HEK293T (cell line): ENCODE measurements at places on chromosomes 16 and 17.

DNA sequence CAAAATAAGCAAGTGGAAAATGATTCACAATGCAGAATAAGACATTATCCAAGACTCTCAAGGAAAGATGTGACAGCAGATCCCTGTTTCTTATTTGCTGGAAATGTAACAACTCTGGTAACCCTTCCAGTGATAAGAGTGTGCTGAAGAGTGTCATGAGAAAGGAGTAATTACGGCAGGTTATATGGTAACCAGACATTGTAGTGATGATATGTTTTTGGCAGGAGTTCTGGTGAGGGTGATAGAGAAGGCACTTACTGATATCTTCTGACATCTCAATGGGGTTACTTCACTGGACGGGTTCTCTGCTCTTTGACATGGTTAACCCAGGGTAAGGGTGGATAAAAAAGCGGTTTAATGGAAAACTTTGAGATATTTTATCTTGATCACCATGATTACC, 1270.9 kb downstream of the CDH11 start:
- DNase-seq, result no peak

GRCh38 chr16:15517743-15518377, 83.5 kb downstream of the BMERB1 start:
- DNase-seq, result no peak

DNA sequence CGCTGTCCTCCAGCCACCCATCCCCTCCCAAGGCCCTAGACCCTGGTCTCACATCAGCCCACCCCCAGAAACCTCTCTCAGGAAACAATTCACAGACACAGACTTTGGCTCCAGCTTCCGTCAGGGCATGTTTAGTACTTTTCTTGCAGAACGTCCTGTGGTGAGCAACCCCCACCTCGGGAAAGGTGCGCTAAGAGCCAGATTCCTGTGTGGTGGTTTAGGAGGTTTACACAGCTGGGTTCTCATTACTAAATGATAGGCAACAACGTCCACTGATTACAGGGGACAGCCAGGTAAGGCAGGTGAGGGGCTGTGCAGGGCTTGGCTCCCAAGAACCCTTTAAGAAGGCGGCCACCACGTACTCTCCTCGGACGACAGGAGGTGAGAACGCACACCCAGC, 29.3 kb downstream of the KIFC3 start:
- DNase-seq, result no peak

DNA sequence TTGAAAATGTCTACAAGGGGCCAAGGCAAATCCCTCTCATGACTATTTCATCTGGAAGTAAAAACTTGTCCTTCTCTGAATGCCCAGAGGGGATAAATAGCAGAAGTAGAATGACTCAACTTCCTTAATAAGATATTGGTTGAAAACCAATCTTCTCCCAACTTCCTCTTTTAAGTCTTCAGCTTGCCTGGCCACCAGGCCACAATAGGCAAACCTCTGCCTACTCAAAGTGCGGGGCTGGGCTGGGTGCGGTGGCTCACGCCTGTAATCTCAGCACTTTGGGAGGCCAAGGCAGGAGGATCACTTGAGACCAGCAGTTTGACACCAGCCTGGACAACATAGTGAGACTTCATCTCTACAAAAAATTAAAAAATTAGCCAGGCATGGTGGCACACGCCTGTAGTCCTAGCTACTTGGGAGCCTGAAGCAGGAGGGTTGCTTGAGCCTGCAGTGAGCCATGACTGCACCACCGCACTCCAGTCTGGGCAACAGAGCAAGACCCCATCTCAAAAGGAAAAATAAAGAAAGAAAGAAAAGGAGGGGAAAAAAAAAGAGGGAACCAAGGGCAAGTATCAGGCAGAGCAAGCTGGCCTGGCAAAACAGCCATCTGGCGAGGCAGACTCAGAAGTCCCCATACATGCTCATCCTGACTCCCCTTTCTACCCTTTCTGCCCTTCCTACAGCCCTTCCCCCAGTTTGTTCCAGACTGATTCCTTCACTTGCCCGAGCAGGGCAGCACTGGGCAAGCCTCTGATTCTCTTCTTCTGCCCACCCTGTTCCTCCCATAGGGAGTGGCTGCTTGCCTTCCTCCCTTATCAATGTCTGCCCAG, 20.6 kb downstream of the MAP3K14 start:
- DNase-seq, result no peak

- DNase-seq, result no peak
Measured at GRCh38 chr16:9123871-9124270, 32.4 kb downstream of the HAPSTR1 start.

DNA sequence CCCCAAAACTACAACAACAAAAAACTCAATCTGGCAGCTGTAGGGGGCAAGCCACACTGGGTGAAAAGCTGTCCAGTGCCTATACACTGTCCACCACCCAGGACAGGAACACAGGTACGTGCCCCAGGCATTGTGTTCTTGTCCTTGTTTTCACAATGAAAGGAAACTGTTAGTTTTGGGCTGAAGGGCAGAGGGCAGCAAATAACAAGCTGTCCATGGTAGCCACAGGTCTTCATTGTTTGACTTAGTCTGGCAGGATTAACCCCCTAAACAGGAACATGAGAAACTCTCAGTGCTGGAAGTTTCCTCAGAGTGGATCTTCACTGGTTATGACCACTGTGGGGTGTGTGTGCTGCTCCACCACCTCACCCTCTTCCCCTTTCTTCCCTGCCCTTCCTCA, 224.6 kb upstream of the N4BP1 start:
- DNase-seq, result no peak

GRCh38 chr17:57949649-57950048, 5.6 kb downstream of the CUEDC1 start:
- DNase-seq, result no peak

- DNase-seq, result no peak
Measured at GRCh38 chr17:17196776-17197175, 9.4 kb downstream of the PLD6 start.
